ENCODE measurements at places on chromosomes 5 and 9. TPM values are rescaled to one million over a fixed set of nuclear protein-coding genes. Genes with fewer than 3 reads are reported as not detected.

DNA sequence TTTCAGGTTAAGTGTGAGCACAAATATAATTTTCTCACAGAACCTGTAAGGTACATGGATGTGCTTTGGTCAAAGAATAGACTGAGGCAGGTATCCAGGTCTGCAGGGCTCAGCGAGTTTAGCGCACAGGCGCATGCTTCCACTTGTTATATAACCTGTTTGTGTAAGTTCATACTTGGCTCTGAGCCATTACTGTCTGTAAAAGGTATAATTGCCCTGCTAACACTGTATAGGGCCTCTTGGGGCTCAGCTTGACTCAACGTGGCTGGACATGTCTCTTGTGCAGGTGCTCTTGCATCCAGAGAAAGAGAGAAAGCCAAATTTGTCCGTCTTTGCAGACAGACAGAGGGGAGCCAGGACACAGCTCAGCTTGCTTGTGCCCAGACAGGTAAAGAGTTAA is 759.6 kb downstream of the MTRR start:
- H3K27me3 ChIP-seq, result no peaks in the 10 kb centered on the region
- no peak overlapping the region for H3K4me3 ChIP-seq
- H3K36me3 ChIP-seq, result no peaks in the 10 kb centered on the region
- DNase-seq, result no peak

GRCh38 chr5:10468256-10468655 is 26.6 kb downstream of the ROPN1L start:
- no peak overlapping the region for H3K4me3 ChIP-seq
- no peak for DNase-seq
- no peaks in the 10 kb centered on the region for H3K4me1 ChIP-seq
- H3K36me3 ChIP-seq, result no peaks in the 10 kb centered on the region
- H3K27ac ChIP-seq, result no peak overlapping the region

- DNase-seq, result no peak
- H3K27me3 ChIP-seq, result no peaks in the 10 kb centered on the region
- H3K36me3 ChIP-seq, result no peaks in the 10 kb centered on the region
- H3K4me3 ChIP-seq, result peak overlapping the region; percentile 58
- H3K27ac ChIP-seq, result no peak overlapping the region
- H3K4me1 ChIP-seq, result peaks cover 5% of the 10 kb centered on the region
These were observed 556.1 kb downstream of the CDH9 start for GRCh38 chr5:26482076-26482809.

Gene STK32A
- not detected for total RNA-seq

- H3K4me3 ChIP-seq, result no peak overlapping the region
- H3K27ac ChIP-seq, result no peak overlapping the region
- H3K27me3 ChIP-seq, result no peaks in the 10 kb centered on the region
- peaks cover 18% of the 10 kb centered on the region for H3K4me1 ChIP-seq
These were observed 50.1 kb upstream of the FBXL17 start for GRCh38 chr5:108432024-108432423.

DNA sequence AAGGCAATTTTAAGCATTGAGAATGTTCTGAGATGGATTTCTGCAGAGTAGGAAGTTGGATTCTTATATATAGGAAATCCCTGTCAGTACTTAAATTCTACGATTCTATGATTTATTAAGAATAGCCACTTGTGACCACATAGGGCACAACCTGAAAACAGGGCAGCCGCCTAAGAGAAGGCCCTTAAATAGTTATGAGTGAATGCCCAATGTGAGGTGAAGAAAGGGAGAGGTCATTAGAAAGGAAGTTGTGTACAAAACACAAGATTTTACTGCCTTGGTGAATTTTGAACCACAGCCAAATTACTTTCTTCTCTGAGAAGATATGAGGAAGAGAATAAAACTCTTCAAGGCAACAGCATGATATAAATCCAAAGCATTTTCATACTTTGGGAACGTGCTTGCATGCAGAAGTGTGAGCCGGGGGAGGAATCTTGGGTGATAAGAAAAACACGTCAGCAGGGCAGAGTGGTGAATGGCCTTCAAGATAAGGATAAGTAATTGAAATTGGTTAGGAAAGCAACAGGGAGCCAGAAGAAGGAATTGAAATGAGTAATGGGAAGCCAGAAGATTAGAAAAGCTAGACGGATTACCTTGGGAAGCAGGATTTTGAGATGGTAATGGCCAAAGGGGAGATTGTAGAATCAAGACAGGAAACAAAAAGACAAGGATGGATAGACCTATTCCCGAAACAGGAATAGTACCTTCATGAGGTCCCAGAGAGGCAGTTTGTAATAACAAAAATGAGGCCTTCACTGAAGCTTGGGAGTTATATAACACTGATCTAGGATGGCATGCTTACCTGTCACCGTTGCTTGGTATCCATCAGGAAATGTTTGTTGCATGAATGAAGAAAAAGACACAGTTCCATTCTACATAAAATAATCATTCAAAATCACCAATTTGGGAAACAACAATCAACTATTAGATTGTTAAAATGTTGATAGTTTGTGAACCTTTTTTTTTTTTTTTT is 244.3 kb downstream of the PDE4D start:
- no peaks in the 10 kb centered on the region for H3K4me1 ChIP-seq
- no peak overlapping the region for H3K4me3 ChIP-seq
- H3K36me3 ChIP-seq, result no peaks in the 10 kb centered on the region
- no peak for DNase-seq

DNA sequence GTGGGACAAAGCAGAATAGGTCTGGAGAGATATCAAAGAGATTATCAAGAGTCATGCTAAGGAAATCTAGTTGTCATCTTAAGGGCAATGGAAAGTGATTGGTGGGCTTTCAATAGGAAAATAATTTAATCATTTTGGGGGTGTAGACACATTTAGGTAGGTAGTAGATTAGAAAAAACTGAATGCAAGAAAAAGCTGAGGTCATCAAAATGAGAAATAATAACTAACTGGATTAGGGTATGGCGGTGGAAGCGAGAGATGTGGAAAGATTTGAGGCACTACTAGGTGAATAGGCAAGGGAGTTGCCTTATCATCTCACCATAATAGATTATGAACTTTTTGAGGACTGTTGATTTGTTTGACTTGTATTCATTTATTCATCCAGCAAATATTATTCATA is 393.2 kb upstream of the ZNF608 start:
- H3K4me1 ChIP-seq, result peaks cover 3% of the 10 kb centered on the region
- H3K27ac ChIP-seq, result no peak overlapping the region
- H3K27me3 ChIP-seq, result no peaks in the 10 kb centered on the region

- no peaks in the 10 kb centered on the region for H3K27me3 ChIP-seq
- no peaks in the 10 kb centered on the region for H3K36me3 ChIP-seq
These were observed 85.8 kb downstream of the MAPKAP1 start for GRCh38 chr9:125621170-125621569.

Gene GARIN3
- not detected for total RNA-seq

Gene AHRR
- total RNA-seq, result 2.6 TPM

DNA sequence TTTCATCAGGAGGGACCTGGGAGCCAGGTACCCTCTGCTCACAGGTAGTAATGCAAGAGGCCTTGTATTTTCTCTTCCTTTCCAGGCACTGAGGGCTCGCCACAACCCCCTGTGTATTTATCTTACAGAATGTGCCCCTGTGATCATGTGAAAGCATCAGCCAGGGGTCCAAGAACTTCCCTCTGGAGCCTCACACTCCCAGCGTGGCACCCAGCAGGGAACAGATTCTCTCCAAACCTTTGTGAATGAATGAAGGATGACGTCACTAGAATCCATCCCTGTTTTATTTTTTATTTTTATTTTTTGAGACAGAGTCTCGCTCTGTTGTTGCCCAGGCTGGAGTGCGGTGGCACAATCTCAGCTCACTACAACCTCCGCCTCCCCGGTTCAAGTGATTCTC is 107.3 kb upstream of the IER5L start:
- H3K4me3 ChIP-seq, result no peak overlapping the region
- DNase-seq, result no peak
- H3K4me1 ChIP-seq, result peaks cover 3% of the 10 kb centered on the region
- no peaks in the 10 kb centered on the region for H3K36me3 ChIP-seq
- H3K27ac ChIP-seq, result no peak overlapping the region

DNA sequence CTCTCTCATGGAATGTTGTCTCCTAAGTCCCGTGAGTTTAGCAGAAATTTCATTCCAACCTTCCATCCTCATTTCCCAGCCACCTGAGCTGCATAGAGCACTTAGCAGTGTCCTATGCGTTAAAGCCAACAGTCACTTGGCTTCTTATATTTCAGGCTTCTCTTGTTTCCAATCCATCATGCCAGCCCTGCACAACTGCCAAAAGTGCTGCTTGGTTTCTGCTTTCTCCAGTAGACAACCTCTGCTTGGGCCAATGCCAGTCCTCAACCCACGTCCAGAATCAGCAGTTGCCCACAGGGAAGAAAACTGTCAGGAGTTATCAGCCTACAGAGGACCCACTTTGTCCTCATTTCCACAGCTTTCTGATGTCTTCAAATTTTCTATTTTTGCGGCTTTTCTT is 42.5 kb downstream of the KCNIP1 start:
- no peak overlapping the region for H3K4me3 ChIP-seq
- DNase-seq, result no peak
- no peak overlapping the region for H3K27ac ChIP-seq
- peaks cover 6% of the 10 kb centered on the region for H3K27me3 ChIP-seq
- H3K4me1 ChIP-seq, result peaks cover 17% of the 10 kb centered on the region
- no peaks in the 10 kb centered on the region for H3K36me3 ChIP-seq

GRCh38 chr9:120740132-120740531 is 25.9 kb upstream of the MEGF9 start:
- DNase-seq, result no peak
- H3K4me3 ChIP-seq, result no peak overlapping the region
- peak overlapping the region; percentile 78 for H3K27ac ChIP-seq

Data from Karpas-422 (cell line).